ENCODE measurements at places on chromosomes 5 and 9. TPM values are rescaled to one million over a fixed set of nuclear protein-coding genes. Genes with fewer than 3 reads are reported as not detected.
A peak's percentile ranks its signal among the peaks of the same experiment; 100 is the strongest.

DNA sequence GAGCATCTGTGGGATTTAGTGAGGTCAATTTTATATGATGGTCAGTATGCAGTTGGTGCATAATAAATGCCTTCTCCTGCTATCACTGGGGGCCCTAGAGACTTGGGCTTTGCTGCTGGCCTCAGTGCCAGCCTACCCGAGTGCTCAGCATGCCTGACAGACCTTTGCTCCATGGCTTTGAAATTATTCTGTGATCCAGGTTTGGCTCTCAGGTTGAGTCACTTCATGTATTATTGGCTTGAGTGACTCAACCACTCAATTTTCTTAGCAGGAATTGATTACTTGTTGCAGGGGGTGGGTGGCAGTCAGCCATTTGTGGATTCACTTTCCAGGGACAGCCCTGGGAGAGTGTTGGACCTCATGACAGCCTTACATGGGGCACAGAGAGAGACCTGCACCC is 13.5 kb downstream of the SLC25A48 start:
- no peak for DNase-seq

DNA sequence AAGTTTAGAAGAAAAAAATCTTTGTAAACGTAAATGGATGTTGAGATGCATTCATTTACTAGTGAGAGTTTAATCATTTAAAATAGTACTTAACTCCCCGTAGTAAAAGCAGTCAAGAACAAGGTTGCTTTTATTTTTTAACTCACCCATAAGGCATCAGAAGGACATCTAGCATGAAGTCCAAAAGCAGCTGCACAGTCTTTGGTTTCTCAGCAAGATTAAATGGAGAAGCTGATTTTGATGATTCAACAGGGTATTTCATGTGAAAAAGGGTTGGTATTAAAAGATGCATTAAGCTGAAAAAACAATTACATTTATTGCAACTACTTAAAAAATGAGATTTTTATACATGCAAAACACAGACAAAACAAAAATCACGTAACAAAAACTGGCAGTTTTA is 44.0 kb downstream of the ECPAS start:
- DNase-seq = no peak

DNA sequence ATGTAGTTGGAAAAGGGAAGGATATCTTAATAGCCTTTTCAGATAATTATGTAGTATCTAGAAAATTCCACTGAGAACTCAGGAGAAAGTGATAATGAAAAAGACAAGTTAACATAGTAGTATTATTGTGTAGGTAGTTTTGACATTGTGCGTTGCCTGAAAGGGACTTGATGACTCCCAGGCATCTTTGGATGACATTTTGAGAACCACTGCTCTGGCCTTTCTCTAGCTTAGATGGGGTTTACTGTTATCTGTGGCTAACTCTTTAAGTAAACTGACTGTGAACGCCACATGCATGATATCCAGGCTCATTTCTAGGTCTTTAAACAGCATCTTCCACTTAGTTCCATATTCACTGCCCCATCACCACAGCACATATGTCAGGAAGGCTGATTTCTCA is 14.4 kb upstream of the FYB1 start:
- DNase-seq = no peak

DNA sequence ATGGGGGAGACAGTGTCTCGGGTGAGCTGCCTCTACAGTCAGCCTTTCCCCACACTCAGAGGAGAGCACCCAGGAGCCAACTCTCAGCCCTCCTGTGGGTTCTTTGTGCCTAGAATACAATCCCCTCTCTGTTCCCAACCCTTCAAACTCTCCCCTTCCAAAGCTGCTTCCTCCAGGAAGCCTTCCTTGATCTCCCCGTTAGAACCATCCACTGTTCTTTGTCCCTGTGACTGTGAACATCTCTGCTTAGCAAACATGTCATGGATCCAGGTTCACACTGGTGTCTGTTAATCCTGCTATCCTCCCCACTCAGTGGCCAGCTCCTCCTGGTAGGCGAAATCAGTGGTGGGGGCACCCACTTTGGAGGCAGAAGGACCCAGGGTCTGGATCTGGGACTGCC is 16.2 kb upstream of the IER5L start:
- DNase-seq = no peak

MAMDC4 gene
- polyA plus RNA-seq = 4.8 TPM

PCA3 gene
- polyA plus RNA-seq = 2.5 TPM

GRCh38 chr9:17744786-17745185 is 165.9 kb downstream of the SH3GL2 start:
- DNase-seq = peak; percentile 17

PGGT1B gene
- 33.7 TPM for polyA plus RNA-seq

All from renal cortex interstitium (tissue), 15 donors.